ENCODE measurements at places on chromosomes 5 and 9. TPM values are rescaled to one million over a fixed set of nuclear protein-coding genes. Genes with fewer than 3 reads are reported as not detected.

SH3GL2 gene
- total RNA-seq = not detected

ANKRD31 gene
- 0.09 TPM for total RNA-seq

PDE6A gene
- not detected for total RNA-seq

NOL8 gene
- total RNA-seq = 22.4 TPM

PHF24 gene
- 0.16 TPM for total RNA-seq

WHRN gene
- total RNA-seq = 1.4 TPM

NR5A1 gene
- not detected for total RNA-seq

GABRG2 gene
- total RNA-seq = under 0.01 TPM

MEF2C gene
- 19.1 TPM for total RNA-seq

BNIP1 gene
- total RNA-seq = 22.1 TPM

SNAPC4 gene
- 4.6 TPM for total RNA-seq

IL33 gene
- total RNA-seq = 83.6 TPM

RASGRF2 gene
- total RNA-seq = 12.0 TPM

ARL14EPL gene
- 0.69 TPM for total RNA-seq

RNF208 gene
- 0.09 TPM for total RNA-seq

MLANA gene
- total RNA-seq = not detected

C9orf153 gene
- 0.32 TPM for total RNA-seq

LCN1 gene
- total RNA-seq = not detected

SPIN1 gene
- 88.0 TPM for total RNA-seq

QRFP gene
- total RNA-seq = not detected

LCN6 gene
- total RNA-seq = not detected

CEL gene
- 0.32 TPM for total RNA-seq

TAF11L13 gene
- total RNA-seq = not detected

MOB3B gene
- 0.16 TPM for total RNA-seq

DDX46 gene
- 17.3 TPM for total RNA-seq

SLCO4C1 gene
- total RNA-seq = under 0.01 TPM

PCDHA6 gene
- total RNA-seq = 0.17 TPM

KCTD16 gene
- total RNA-seq = 0.26 TPM

PLEKHG4B gene
- total RNA-seq = under 0.01 TPM

SV2C gene
- total RNA-seq = not detected

MEGF10 gene
- total RNA-seq = not detected

HTR1A gene
- total RNA-seq = not detected
